ENCODE measurements at places on chromosomes 2 and 18.

GRCh38 chr18:32048507-32049091 is 30.0 kb downstream of the RNF125 start:
- peak; percentile 75 for DNase-seq

- no peak for DNase-seq
Measured at GRCh38 chr18:23881778-23882177, 132.8 kb upstream of the TTC39C start.

DNA sequence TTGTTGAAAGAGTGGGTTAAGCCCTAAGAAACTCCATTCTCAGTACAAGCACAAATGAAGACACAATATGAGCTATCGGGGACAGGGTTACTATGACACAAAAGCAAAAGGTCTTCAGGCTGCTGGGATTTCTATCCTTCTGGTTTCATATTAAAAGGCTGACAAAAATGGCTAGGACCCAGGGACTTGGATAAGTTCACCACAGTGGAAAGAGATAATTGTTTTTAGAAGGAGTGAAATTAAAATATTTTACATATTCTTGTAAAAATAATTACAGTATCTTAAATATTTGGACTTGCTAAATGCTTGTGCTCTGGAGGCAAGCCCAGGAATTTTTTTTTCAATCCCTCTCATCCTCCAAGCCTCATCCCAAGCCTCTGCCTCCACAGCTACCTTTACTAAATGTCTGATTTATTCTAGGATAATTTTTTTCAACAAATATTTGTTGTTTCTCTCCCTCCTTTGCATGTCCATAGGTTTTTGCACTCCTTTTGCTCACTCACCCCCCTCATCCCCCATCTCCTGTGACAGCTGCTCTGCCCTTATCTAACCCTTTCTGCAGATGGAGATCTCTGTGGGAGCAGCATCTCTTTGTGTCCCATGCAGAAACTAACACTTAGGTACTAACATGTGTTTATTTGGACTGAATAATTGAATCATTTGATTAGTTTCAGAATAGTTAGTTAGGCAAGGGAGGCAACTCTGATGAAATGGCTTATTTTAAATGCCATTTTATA is 47.8 kb upstream of the NABP1 start:
- no peak for DNase-seq

GRCh38 chr2:145739681-145740080 is 1219.8 kb upstream of the ZEB2 start:
- DNase-seq: no peak

- no peak for DNase-seq
Measured at GRCh38 chr2:156600196-156600595, 164.0 kb downstream of the GPD2 start.

- no peak for DNase-seq
Measured at GRCh38 chr18:11570073-11570588, 39.3 kb upstream of the SLC35G4 start.

DNA sequence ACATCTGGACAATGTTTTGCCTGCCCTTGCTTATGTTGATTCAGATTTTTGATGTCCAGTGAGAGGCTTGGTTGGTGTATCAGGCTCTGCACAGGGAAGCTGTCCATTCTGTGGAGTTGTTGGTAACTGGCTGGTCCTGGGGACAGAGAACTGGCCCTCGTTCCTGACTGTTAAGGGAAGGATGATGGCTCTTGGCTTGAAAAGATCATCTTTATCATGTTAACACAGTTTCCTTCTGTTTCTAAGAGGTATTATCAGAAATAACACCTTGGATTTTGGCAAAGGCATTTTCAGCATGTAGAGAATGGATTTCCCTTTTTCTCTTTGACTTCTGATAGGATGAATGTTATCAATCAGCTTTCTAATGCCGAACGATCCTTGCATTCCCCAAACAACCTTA is 19.3 kb downstream of the STK25 start:
- DNase-seq: no peak

DNA sequence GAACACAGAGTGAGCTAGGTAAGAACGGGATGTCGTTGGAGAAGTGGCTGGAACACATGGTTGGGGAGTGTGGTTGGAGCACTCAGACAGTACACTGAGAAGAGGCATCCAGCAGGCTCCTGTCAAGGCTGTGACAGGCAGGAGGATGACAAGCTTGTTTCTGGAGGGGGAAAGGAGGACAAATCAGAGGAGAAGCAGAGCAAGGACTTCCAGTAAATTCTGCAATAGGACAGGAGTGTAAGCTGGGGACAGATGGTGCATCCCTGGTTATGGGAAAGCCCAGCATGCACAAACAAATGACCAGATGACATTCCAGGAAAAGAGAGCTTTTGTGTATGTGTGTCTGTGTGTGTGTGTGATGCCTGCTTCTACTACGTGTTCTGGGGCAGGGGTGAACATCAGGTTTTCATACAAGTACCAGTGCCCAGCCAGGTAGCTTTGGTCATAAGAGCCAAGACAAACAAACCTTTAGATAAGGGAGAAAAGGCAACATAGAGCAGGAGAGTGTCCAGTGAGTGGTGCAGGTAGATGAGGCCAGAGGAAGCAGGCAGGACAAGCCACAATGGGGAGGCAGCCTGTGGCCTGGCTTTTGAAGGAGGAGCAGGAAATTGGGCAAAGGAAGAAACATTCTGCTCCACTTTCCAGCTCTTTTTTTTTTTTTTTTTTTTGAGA is 32.1 kb upstream of the MAPK4 start:
- no peak for DNase-seq

DNA sequence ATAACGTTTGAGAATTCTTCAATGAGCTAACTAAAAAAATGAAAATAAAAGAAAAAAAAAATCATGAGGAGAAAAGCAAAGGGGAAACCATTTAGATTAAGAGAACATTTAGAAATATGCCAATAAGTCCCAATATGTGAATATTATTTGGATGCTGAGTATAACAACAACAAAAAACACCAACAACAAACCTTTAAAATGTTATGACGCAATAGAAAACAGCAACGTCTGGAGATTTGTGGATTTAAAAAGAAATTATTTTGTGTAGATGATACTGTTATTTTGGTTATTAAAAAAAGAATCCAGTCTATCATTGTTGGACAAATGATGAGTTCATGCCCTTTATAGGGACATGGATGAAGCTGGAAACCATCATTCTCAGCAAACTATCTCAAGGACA is 417.2 kb downstream of the LRRTM4 start:
- no peak for DNase-seq

- no peak for DNase-seq
Measured at GRCh38 chr2:26455037-26455669, 22.8 kb downstream of the OTOF start.

GRCh38 chr18:58117786-58118403 is 73.9 kb downstream of the NEDD4L start:
- peak; percentile 54 for DNase-seq

DNA sequence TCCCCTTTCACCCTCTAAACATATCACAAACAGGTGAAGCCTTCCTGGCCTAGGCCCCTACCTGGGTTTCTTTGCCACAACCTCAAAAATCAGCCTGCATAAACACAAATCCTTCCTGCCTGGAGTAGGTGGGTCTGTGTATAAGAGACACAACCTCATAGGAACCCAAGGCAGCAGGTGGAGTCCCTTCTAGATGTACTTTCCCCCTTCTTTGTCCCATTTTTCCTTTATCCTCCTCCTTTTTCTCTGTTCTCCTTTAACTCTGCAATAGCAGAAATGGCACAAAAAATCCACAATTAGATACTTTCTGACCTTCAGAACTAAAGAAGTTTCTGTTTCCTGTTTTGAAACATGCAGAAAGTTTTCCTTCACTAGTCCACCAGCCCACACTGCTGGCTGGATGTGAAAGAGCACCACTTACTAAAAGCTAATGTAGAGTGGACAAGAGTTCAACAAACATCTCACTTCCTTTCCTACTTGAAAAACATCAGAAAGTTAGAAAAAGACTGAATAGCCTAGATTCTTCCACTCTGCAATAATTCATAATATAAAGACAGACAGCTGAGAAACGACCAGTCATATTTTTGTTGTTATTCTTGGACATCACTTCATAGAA is 11.2 kb downstream of the SLC40A1 start:
- peak; percentile 35 for DNase-seq

DNA sequence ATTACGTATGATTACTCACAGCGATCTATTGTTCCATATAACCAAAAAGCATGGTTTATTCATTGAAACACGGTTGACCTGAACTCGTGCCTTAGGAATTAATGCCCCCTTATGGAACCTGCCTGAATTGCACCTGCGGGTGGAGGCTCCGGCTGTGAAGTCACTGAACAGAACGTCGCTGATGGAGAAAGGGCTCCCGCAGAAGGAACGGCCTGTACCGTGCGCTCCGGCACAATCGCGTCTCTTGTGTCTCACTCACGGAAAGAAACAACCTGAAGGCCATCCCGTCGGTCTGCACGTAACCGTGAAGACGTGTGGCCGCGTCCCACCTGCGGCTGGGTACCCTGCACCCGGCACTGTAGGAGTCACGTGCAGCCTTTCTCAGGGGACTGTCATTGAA is 133.1 kb downstream of the NFATC1 start:
- peak; percentile 88 for DNase-seq

- DNase-seq: no peak
Measured at GRCh38 chr2:68850524-68850923, 20.7 kb downstream of the BMP10 start.

GRCh38 chr2:112794131-112794733 is 9.9 kb upstream of the IL1A start:
- peak; percentile 75 for DNase-seq

All from GM03348 (cell line).